GM12891 (cell line): ENCODE measurements at places on chromosomes 2 and 18.

- no peak for DNase-seq
Measured at GRCh38 chr18:34223164-34223892, 1.4 kb downstream of the NOL4 start.

GRCh38 chr2:9065901-9066300 is 62.4 kb upstream of the MBOAT2 start:
- DNase-seq, result no peak

DNA sequence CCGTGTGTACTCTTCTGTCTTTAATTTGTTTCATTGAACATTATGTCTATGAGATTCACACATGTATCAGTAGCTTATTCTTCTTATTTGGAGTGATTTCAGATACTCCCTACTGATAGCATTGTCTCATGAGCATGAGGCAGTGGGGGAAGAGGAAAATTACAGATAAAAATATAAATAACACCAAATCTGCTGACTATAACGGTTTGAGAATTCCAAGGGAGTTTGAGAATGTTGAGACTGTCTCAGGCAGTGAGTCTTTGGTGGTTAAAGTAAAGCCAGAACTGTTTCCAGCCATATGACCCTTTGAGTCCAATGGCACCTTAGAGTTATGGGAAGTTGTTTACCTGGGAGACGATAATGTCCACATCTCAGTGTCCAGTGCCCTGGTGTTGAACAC is 72.5 kb upstream of the KCNE4 start:
- no peak for DNase-seq

DNA sequence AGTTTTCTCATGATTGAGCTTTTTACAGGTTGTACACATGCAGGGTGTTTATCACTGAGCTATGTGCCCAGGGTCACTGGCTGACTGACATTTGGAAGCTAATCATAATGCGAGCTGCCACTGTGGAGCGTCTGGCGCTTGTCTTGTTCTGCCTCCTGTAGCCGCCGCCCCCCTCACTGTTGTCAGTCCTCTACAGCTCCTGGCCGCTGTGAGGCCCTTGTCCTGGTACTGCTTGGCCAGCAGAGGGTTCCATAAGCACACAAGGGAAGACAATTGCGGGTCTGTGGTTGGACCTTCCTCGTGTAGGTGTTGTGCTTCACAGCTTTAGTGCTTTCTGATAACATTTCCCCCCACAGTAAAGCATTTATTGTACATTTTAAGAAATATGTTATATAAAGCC is 105.6 kb upstream of the LDLRAD4 start:
- no peak for DNase-seq

- no peak for DNase-seq
Measured at GRCh38 chr2:150256736-150257135, 230.7 kb downstream of the RND3 start.

DNA sequence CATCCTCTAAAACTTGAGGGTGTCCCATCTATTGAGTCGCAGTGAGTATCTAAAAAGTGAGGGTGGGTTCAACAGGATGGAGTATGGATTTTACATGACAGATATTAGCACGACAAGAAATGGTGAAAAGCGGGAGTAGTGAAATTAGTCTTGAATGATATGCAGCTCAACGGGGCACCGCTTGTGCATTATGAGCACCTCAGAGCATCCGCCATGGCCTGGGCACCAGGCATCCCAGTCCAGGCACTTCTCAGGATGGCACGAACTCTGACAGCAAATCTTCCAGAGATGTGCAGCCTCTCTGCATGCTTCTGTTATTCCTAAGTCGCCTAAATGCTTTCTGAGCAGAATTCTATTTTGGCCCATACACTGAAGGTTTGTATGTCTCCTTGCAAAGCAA is 57.1 kb downstream of the ZNF516 start:
- DNase-seq, result no peak

DNA sequence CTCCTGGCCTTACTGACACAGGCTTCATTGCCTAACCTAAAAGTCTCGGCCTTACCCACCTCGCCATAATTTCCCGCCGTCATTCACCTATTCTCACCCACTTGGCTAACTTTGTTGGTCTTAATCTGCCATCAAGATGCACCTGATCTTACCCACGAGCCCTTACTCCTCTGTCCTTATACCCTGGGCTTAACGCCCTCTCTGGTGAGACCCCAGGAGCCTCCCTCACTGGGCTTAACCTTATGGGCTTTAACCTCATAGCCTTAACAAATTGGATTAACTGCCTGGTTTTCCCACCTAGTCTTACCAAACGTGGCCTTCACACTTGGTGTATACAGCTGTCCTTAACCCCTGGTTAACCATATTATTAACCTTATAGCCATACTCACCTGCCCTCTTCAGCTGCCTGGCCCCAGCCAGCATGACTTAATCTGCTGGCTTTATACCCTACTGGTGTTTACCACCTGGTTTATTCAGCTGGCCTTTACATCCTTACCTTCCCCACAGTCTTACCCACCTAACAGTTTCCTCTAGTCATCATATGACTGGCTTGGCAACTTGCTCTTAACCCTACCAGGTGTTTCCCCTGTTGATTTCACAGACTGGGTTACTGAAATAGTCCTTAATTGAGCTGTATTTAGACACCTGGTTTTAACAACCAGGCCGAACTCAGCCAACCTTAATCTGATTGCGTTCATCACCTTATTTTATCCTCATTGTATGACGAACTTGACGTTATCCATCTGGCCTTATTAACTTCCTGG is 132.0 kb upstream of the ZSWIM2 start:
- no peak for DNase-seq

DNA sequence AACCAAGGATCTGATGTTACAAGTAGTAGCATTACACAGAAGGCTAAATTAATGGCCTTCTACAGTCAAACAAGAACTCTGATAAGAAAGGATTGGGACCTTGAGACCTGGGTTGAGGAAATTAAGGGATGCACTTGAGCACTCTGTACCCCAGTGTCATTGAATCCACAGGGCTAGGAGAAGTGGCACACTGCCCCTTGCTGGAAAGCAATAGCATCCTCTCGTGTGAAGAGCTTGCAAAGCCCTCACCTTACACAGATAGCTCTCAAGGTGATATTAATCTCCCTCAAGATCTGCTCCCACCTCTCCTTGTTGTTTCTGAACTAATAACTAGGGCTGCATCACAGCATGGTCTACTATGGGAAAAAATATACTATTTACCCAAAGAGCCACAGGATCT is 26.5 kb upstream of the CHST9 start:
- no peak for DNase-seq

DNA sequence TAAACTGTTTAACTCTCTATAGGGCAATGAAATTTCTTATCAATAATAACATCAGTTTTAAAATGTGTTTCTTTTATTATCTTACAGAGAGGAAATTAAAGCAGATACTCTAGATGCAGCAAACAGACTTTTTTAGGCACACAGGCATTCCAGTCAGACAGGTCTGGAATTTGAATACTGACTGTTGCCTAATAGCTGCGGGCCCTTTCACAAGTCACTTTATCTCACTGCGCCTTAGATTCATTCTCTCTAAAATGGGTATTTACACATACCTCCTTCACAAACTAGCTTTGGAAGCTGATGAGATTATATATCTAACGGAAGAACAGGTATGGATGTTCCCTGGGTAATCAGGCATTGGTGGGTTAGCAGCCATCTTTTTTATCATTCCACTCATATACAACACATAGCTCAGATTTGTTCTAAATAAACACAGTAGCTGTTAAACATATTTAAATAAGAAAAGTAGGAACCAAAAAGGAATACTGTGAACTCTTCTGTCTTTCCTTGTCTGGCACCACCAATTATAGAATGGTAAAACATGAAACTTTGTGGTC is 104.2 kb downstream of the LRP2 start:
- DNase-seq, result no peak

GRCh38 chr2:113160962-113161361 is 12.8 kb upstream of the PSD4 start:
- no peak for DNase-seq

- no peak for DNase-seq
Measured at GRCh38 chr2:37244017-37244416, 12.6 kb downstream of the NDUFAF7 start.

DNA sequence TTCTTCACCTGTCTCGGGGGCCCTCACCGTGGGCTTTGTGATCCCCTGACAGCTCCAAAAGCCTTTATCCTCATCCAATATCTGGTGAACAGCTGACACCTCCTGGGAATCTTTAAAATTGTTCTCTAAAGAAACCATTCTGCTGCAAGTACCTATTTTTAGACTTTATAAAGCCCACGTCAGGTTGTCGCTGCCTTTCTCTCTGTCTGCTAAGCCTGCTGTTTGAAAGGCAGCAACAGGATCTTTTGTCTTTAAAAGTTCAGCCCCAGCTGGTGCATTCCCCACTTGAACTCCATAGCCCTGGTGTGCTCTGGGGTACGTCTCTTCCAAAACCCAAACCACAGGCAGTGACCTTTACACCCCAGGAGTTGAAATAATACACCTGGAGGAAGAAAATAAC is 145.0 kb downstream of the NEDD4L start:
- no peak for DNase-seq

DNA sequence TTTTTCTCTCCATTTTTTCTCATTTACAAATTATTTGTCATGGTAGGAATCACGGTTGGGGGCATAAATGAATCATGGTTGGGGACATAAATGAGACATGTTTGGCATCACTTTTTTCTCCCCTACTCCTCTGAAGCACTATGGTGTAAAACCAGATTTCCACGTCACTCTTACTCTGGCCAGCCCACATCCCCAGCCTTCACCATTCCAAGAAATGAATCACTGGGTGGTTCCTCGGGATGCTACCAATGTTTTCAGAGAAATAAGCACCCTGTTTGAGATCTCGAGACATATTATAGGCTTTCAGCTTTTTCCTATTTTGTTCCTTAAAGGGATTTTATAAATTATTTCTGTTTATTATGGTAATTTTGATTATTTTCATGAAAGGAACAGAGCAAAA is 155.0 kb upstream of the SLC8A1 start:
- no peak for DNase-seq

DNA sequence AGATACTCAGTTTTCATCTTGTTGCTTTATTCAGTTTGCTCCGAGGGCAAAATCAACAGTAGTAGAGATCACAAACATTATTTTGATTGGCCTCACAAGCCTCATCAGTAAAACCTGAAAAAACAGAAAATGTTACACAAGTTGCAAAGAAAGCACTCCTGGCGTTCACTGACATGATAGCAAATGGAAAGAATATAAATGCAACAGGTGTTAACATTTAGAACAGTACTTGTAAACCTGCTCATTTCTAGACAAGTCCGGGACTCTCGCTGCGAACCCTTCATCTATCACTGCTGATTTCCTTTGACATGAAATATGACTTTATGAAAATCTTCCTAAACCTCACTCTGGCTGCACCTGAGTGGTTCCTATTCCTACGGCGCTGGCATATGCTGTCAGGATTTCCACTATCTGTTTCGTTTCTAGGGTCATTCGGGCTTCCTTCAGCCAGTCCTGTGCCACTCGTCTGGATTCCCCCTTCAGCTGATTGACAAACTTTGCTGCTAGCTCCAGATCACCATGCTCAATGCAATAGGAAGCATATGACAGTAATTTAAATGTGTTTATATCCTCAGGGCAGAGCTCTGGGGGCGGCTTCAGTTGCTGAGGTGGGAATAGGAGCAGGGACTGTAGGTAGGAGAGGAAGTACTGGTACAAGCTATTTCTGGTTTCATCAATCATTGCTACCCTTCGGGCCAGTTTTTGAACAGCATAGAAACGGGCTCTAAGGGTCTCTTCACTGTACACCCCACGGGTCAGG is 38.1 kb downstream of the PTCD3 start:
- no peak for DNase-seq

- DNase-seq, result no peak
Measured at GRCh38 chr2:166112193-166112605, 15.6 kb downstream of the SCN1A start.

DNA sequence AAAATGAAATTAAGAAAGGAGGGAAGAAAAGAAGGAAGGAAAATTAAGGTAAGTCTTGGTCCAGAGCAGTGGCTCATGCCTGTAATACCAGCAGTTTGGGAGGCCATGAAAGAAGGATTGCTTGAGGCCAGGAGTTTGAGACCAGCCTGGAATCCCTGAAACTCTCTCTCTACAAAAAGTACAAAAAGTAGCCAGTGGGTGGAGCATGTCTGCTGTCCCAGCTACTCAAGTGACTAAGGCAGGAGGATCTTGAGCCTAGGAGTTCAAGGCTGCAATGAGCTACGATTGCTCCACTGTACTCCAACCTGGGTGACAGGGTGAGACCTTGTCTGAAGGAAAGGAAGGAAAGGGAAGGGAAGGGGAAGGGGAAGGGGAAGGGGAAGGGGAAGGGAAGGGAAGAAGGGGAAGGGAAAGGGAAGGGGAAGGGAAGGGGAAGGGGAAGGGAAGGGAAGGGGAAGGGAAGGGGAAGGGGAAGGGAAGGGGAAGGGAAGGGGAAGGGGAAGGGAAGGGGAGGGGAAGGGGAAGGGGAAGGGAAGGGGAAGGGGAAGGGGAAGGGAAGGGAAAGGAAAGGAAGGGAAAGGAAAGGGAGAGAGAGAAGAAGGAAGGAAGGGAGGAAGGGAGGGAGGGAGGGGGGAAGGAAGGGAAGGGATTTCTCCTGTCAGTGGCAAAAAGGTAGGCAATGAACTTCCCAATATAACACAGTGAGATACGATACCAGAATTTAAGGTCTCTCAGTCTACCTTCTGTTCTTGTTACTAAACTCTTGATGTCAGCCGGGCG is 412.8 kb downstream of the CMPK2 start:
- no peak for DNase-seq

GRCh38 chr2:152176113-152176714 is 651 bp upstream of the STAM2 start:
- no peak for DNase-seq

GRCh38 chr2:101704816-101705578 is 7.5 kb downstream of the MAP4K4 start:
- no peak for DNase-seq

GRCh38 chr18:23825496-23825895 is 136.2 kb downstream of the LAMA3 start:
- DNase-seq, result no peak

GRCh38 chr2:27041752-27042151 is 9.0 kb downstream of the TMEM214 start:
- DNase-seq, result no peak

DNA sequence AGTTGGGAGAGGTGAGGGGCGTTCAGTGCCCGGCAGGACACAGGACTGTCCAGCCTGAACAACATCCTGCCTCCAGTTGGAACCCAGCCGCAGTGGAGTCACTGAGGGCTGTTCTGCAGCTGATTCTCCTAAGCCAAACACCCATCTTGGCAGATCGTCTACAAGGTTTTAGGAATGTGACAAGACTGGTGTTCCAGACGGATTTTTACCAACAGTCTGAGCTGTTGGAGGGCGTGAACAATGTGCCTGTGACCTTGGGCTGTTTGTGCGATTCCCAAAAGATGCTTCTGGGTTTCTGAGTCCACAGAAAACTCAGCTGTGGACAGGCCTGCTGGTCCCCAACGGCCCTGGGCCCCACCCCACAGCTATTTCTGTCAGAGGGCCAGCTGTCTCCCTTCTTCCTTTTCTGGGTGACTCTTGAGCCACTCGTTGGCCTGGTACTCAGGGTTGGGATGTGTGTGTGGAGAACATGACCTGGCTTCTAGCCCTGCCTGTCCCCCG is 5.7 kb downstream of the LRRFIP1 start:
- DNase-seq, result no peak

GRCh38 chr2:102186791-102187495 is at the start of gene IL1RL2:
Gene IL1RL2, plus strand, starts transcription at chr2:102187023. Its CDS starts 845 bp downstream, at chr2:102187868.
- no peak for DNase-seq

- DNase-seq, result no peak
Measured at GRCh38 chr2:67567886-67568285, 170.8 kb downstream of the ETAA1 start.

- DNase-seq, result no peak
Measured at GRCh38 chr2:134301099-134301927, 47.4 kb downstream of the MGAT5 start.

GRCh38 chr2:26854283-26854827 is 6.4 kb downstream of the DPYSL5 start:
- DNase-seq, result no peak

- no peak for DNase-seq
Measured at GRCh38 chr2:218006741-218007140, 3.9 kb upstream of the TNS1 start.
